ENCODE measurements at places on chromosomes 12 and 14.

DNA sequence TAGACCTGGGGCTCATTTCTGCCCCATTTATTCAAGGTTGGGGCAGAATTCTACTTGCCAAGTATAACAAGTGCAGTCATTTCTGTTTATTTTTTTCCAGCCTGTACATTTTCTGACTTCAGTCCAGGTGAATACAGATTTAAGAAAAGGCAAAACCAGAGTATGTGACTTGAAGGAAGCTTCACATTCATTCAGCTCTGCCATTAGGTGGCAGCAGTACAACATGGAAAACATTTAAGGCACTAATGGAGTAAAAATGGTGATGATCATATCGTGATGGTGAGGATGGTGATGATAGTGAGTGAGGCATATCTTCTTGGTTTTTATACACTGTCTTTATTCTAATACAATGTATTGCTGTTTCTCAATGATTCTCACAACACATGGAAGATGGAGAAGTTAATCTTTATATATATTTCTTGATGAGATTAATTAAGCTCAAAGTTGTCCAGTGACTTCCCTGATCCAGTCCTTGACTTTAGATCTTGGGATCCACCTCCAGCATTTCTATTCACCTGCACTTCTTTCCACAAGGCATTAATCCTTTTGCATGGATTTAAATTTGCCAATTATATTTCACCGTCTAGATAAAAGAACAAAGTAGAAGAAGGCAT lies 176.7 kb upstream of the SEL1L start:
- DNase-seq = peak; percentile 20

DNA sequence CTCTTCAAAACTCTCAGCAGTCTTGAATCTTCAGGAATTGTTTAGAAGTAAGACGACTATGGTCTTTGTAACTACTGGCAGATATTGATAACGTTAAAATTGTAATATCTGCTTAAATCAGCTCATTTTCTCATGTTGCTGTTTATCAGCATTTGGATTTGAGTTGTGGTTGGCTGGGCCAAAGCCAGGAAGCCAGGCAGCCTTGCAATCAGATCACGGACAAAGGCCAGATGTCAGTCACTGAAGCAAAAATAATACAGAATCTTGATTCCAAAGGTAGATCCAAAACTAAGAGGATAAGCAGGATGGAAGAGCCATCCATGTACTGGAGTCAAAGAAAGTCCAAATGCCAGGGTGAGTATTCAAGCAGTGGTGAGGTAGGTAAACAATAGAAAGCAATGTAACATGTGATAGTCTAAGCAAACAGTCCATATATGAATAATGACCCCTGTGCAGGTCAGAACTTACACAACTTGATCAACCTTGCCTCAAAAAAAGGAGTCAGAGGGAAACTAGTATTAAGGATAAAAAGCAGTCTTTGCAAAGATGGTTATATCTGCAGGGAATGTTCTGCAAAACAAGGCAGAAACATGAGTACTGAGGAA lies 95.8 kb upstream of the RAP1B start:
- no peak for DNase-seq

GRCh38 chr14:34072921-34073320 lies 122.0 kb upstream of the EGLN3 start:
- DNase-seq = no peak

DNA sequence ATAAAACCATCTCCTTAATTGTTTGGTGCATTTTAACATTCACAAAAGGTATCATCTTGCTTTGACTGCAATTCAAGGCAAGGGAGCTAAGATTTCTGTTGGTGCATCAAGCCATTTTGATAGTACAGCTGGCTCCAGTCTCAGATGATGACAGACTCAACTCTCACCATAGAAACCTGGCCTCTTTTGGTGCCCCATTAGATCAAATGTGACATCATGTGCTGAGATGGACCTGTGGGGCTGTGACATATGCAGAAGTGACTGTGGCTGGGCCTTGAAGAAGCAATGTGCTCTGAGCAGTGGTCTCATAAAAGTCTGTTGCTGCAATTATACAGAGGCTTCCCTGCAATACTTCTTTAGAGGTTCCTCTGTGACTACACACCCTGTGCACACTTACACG lies 88.4 kb downstream of the SLC2A13 start:
- no peak for DNase-seq

DNA sequence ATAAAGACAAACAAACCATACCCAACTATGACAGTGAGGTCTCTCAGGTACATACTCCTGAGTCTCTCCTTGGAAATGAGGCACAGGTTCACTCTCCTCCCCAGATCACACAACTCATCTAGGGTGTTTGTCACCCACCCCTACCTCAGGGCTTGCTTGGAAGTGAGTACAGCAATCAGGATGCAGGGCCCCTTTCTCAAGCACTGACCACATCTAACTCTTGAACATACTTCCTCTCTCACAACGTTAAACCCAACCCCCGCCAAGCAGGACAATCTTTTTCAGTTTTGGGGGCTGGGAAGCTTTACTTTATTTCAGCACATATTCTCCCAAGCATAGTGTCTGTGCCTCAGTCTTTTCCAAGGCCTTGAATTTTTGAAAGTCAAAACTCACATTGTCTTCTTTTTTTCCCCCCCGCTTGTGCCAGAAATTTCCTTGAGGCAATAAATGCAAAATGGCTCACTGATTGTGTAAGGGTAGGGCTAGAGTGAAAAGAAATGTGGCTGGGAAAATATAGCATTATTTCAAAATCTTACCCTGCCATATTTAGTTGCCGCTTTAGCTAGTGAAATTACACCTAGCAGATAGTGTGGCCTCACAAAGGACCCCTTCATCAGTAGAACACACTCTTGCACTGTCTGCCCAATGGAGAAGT lies 2.4 kb upstream of the GPR65 start:
- no peak for DNase-seq

- DNase-seq = no peak
Measured at GRCh38 chr14:72404998-72405397, 472.8 kb downstream of the RGS6 start.

DNA sequence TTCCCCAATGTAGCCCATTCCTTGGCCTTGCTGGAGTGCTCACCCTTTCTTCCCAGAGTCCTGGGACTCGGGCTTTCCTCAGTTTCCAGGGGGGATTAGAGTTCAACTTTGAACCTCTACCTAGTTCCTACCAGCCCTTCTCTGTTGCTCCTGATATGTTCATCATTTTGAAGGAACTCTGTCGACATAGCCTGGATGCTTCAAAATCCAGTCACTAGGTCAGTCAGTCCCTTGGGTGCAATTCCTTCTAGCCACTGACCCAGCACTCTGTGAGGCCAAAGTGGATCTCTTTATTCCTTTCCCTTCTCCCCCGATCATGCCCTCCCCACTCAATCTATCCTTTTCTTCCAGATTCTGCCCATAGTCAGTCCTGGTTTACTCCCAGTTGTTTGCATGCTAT lies 72.3 kb upstream of the TMCC3 start:
- DNase-seq = no peak

DNA sequence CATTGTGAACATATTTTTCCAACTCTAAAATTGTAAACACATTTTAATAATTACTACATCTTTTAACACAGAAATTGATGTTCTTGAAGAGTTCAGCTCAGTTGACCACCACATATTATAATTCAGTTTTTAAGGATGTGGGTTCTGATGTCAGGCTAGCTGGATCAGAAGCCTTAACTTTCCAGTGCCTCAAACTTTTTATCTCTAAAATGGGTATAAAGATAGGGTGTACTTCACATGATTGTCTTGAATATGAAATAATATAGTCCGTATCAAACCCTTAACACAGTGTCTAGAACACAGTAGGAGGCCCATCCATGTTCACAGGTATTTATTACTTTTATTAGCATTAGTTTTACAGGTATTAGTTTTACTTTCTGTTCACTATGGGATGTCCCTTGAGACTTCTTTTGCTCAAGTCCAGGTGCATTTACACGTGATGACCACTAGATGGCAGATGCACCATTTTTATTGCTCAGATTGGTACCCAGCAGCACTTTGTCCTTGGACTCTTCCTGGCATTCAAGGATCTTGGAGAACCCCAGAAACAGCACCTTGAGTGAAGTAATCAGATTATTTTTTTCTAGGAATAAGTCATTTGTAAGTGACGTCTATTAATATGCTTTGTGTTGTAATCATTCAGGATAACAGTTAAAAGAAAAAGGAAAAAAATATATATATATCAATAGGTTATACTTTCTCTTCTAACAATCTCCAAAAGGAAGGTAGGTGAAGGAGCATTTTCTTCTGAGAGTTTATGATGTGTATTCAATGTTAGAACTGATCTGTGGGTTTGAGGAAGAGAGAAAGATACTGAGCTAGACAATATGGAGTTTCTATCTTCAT lies 580.2 kb downstream of the ETNK1 start:
- DNase-seq = peak; percentile 60

DNA sequence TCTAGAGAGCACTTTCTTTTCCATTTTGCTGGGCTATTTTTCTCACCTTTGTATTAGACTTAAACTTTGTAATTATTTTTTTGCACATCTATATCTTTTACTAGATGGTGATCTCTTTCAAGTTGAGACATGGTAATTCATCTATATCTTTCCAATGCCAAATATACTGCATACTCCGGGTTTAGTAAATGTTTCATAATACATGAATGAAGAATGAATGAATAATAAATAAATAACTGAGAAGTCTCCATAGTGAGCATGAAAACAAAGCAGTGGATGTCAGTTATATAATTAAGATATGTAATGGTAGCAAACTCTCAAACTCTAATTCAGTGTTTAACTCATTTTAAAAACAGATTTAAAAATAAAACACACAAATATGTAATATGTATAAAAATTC lies 342.5 kb upstream of the KITLG start:
- peak; percentile 64 for DNase-seq

DNA sequence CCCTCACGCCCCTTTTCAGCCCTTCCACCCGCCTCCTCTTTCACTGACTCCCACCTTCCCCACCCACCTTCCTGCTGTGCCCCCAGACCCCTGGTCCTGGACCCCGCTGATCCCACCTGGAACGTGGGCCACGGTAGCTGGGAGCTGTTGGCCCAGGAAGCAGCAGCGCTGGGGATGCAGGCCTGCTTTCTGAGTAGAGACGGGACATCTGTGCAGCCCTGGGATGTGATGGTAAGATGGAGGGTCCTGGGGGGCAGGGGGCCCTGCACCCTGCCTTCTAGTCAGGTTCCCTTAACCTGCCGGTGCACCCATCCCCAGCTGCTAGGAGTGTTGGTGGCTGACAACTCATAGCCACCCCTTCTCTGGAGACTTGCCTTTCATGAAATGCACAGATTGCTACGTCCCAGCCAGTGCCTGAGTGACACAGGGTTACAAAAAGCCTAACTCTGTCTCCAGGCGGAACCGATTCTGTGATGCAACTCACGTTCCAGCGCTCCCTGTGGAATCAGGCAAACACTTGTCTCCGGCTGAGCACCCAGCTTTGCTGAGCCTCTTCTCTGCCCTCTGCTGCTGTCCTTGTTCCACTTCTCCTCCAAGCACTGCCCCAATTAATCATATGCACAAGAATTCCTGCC lies 15.0 kb upstream of the OAS2 start:
- DNase-seq = no peak

DNA sequence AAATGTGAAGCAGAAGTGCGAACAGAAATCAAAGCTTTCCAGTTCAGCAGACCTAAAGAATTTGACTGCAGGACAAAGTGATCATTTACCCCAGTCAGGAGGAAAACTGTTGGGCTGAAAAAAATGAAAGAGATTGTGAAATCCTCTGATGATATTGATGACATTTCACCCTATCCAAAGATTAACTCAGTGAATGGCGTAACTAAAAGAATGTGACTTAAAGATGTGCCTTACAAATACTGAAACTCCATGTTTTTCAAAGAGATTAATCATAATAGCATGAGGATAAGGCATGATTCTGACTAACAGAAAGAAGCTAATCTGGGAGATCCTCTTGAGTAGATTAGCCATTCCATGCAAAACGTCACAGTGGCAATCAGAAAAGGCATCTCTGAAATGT lies 225.6 kb downstream of the DUSP6 start:
- no peak for DNase-seq

DNA sequence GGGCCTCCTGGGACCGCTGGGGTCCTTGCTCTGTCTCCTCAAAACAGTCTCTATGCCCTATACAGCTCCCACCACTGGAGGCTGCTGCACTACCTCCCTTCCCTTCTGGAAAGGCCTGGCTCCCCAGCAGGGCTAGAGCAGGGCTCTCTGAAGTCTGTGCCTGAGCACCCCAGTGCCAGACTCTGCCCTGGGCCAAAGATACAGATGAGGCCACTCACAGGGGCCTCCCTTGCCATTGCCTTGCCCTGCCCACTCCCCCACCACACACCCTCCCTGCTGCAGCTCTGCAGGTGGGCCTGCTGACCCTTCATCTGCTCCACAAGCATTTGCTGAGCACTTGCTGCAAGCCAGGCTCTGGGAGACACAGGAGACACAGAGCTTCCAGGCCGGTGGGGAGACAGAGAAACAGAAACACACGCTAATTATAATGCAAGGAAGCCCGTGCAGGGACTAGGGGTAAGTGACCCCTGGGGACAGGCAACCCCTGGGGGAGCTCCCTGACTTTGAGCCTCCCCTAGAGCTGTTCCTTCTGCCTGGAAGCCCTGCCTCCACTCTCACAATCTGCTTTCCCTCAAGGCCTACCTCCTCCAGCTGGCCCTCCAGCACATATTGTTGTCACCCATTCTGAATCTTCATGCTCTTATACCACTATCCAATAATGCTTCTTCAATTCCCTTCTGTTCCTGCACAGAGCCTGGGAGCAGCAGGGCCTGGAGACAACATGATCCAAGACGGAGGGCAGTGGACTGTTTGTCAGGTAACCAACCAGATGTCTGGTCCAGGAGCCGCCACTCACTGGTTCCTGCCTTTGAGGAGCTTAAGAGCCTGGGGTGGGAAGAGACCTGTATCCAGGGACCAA lies 32.6 kb upstream of the PNMA1 start:
- no peak for DNase-seq

DNA sequence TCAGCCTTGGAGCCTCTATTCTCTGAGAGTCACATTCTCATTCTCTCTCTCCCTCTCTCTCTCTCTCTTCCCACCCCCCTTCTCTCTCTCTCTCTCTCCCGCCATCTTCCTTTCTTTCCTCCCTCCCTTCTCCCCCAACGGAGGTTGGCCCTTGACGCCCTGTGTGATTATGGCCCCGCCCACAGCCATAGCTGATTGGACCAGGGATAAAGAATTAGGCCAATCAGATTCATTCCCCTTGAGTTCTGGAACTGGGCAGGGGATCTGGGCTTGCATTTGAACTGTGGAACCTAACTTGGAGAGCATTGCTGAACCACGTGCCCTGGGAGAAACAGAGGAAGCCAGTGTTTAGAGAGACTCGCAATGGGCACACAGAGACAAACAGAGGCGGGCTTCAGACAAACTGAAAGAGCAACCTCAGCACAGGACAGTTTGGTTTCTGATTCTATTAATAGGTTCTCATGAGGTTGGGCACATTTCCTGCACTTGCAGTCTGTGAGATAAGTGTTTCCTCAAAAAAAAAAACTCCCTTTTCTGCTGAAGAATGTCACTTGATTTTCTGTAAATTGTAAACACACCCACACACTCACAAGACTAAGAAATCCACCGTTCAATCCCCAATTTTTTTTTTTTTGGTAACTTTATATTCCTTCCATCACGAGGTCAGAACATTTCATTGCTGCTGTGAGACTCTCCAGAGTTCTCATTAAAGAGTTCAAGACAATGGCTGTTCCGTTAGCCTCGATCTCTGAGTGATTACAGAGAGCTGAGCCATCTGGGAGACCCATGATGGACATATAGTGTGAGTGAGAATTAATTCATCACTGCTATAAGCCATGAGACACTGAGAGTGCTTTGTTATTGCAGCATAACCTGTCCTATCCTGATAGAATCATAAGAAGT lies 3.5 kb upstream of the P2RX7 start:
- DNase-seq = peak; percentile 9

Data from ELR (cell line).